Activated CD8-positive, alpha-beta memory T cell treated with anti-CD3 and anti-CD28 coated beads, Interleukin-2, amount 10 ng/mL, durations not matched to agents 7 days and 5 days (primary cell): ENCODE measurements at places on chromosomes 7 and 10. TPM values are rescaled to one million over a fixed set of nuclear protein-coding genes. Genes with fewer than 3 reads are reported as not detected.

- DNase-seq: no peak
Observed at GRCh38 chr7:130894146-130894908, 160.3 kb upstream of the KLF14 start.

DNA sequence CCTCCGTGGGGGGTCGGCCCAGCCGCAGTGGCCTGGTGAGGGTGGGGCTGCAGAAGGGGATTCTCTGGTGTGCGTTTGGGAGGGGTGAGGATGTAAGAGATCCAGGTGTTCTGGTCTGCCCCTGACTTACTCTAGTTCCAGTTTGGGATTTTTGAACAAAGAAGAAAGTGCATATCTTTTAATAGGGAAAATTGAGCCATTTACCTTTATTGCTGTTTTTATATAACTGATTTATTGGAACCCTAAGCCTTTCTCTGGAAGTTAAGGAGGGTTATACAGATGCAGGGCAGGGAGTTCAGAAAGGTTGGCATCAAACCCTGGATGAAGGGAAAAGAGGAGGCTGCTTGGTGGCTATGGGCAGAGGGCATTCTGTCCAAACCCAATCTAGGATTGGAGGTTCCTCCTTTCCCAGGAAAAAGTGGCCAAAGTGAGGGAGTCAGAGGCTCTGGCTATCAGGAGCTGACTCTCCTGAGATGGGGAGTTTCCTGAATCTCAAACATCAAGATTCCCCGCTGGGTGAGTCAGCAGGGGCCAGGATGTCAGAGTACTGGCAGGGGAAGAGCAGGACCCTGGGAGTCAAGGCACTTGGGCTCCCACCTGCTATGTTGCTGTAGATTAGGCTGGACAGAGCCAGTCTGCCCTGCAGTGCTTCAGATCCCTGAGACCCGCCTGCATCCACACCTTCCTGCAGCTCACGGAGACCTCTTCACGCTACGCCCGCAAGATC lies 67.5 kb downstream of the CLIP2 start:
- no peak for DNase-seq

GRCh38 chr7:126001349-126001748 lies 1071.7 kb upstream of the POT1 start:
- DNase-seq: no peak

- DNase-seq: no peak
Observed at GRCh38 chr10:48649349-48649944, 35.2 kb upstream of the WDFY4 start.

- no peak for DNase-seq
Observed at GRCh38 chr10:73039635-73040034, 57.0 kb downstream of the P4HA1 start.

GRCh38 chr7:128398841-128399135 lies 11.0 kb downstream of the IMPDH1 start:
- DNase-seq: no peak

- no peak for DNase-seq
Observed at GRCh38 chr10:114103284-114103683, 59.6 kb downstream of the ADRB1 start.

Gene EVX1
- not detected for total RNA-seq

Gene PAPOLB
- not detected for total RNA-seq

Gene C10orf53
- not detected for total RNA-seq

Gene ZCCHC24
- total RNA-seq: 3.1 TPM
